Tongue (tissue), 3 donors: ENCODE measurements at places on chromosomes 3 and 15. TPM values are rescaled to one million over a fixed set of nuclear protein-coding genes. Genes with fewer than 3 reads are reported as not detected.

HRG gene
- not detected for total RNA-seq

KBTBD12 gene
- 38.2 TPM for total RNA-seq

- no peak for DNase-seq
Measured at GRCh38 chr3:149247008-149247710, 25.5 kb upstream of the CP start.

- DNase-seq, result no peak
Measured at GRCh38 chr3:150248888-150249681, 159.0 kb upstream of the TSC22D2 start.

GRCh38 chr15:83299462-83299861, 15.0 kb upstream of the BNC1 start:
- DNase-seq, result no peak

- DNase-seq, result no peak
Measured at GRCh38 chr15:40722934-40723333, 28.0 kb downstream of the RAD51 start.

DNA sequence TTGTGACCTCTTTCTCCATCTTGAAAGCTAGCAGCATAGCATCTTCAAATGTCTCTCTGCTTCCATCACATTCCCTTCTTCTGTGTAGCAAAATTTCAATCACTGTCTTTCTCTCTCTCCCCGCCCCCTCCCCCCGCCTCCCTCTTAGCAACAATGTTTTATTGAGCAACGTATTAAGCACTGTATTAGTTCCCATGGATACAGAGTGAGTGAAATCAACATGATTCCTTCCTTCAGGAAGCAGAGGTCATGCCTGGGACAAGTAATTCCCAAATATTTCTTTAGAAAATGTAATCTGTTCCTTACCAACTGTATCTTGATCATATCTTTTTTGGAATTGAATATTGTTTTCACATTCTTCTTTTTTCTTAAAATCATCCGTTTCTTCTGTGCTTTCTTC, 373.7 kb upstream of the NECTIN3 start:
- DNase-seq, result no peak

DNA sequence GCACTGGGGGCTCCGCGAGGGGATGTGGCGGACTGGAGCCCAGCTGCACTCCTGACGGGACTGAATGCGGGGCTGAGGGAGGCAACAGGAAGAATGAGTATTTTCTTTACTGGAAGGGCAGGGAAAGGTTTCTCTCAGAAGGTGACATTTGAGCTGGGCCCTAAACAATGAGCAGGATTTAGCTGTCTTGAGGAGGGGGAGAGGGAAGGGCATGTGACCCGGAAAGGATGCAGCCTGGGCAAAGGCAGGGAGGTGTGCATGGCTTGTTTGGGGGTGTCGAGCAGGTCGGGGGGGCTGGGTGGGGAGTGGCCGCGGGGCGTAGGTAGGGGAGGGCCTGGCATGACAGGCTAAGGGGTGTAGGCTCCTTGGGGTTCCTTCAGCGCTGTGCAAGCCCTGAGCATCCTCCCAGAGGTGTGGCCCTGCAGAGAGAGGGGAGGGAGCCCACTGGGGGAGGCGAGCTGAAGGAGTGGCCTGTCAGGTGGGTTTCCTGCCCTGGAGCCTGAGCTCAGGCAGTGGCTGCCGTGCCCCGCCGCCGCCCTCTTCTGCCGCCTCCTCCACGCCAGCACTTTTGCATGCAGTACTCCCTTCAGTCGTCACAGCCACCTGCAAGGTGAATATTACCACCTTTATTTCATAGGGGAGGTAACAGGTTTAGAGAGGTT, 17.2 kb upstream of the ANKDD1A start:
- DNase-seq, result peak; percentile 55

DNA sequence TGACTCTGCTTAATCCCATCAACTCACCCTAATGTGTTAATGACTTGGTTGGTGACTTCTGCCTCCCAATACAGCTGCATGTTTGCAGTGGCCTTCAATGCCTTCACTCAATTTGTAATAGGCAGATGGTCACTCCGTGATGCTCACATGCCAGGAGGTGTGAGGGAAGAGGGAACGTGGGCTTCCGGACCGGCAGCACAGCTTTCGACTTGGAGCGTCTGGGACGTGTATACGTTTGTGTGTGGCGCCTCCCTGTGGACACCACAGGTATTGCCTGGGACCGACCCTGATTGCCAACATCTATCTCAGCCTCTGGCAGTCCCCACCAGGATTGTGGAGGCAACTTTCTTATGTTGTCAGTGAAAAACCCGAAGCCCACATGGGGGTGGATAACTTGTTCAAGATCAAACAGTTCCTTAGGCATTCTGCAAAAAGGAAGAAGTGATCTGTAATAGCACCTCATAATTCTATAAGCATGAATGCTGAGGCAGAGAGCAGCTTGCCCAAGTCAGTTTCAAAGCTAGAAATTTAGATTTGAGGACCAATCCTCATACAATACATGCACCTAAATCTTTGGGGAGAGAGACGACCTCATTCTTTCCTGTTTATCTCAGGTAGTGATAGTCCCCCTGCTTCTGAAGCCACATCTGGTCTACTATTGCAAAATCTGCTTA, 16.9 kb downstream of the MRPL46 start:
- DNase-seq, result peak; percentile 81

GRCh38 chr3:76789237-76789636, 250.7 kb upstream of the ROBO2 start:
- DNase-seq, result no peak

- no peak for DNase-seq
Measured at GRCh38 chr3:71191031-71191482, 392.5 kb downstream of the FOXP1 start.

- no peak for DNase-seq
Measured at GRCh38 chr15:27238209-27238608, 267.2 kb downstream of the GABRG3 start.

GRCh38 chr15:98826658-98827057, 178.3 kb downstream of the IGF1R start:
- no peak for DNase-seq
